Activated T-helper 2 cell treated with anti-CD3 and anti-CD28 coated beads, Interferon-gamma antibody, Interleukin-2, Interleukin-4, amounts not matched to agents 10 μg/mL and 5 μg/mL and 100 μg/mL, durations not matched to agents 14 hours and 24 hours and 36 hours (primary cell): ENCODE measurements at places on chromosomes 7 and 10. TPM values are rescaled to one million over a fixed set of nuclear protein-coding genes. Genes with fewer than 3 reads are reported as not detected.

The TMEM176B gene
- 0.14 TPM in 1 of 2 replicates, not detected in the other for total RNA-seq

GRCh38 chr10:25508112-25508815 is 333.5 kb downstream of the GPR158 start:
- H3K4me3 ChIP-seq, result no peak overlapping the region
- H3K27ac ChIP-seq, result no peak overlapping the region
- H3K4me1 ChIP-seq, result no peaks in the 10 kb centered on the region
- no peak for DNase-seq
- no peaks in the 10 kb centered on the region for H3K27me3 ChIP-seq
- no peaks in the 10 kb centered on the region for H3K36me3 ChIP-seq

The ANXA8L1 gene
- total RNA-seq, result not detected in 2 replicates

DNA sequence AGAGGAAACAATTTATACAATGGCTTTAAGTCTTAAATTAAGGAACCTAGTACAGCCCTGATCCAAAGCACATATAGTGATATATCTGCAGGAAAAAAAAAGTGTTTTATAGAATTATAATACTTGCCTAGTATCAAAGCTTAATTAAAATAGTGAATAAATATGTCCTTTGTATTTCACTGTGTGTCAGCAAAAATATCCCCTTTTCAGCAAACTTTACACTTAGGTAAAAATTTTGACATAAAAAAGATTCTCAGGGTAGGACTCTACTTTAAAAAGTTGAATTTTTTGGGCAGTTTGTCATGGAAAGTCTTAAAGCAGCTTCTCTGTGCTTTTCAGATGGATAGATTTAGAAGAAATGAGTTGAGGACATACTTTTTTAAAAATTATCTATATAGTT is 12.7 kb upstream of the NEBL start:
- no peak overlapping the region for H3K4me3 ChIP-seq
- DNase-seq, result no peak
- H3K4me1 ChIP-seq, result no peaks in the 10 kb centered on the region
- H3K27ac ChIP-seq, result no peak overlapping the region
- no peaks in the 10 kb centered on the region for H3K36me3 ChIP-seq
- no peaks in the 10 kb centered on the region for H3K27me3 ChIP-seq

The GPC2 gene
- total RNA-seq, result 7.0 and 7.8 TPM in 2 replicates

The NEUROD6 gene
- total RNA-seq, result not detected in 2 replicates

GRCh38 chr10:101043363-101043707 is 12.3 kb downstream of the SFXN3 start:
- no peak for DNase-seq
- peak overlapping the region; percentile 81 for H3K4me3 ChIP-seq
- peaks cover 22% of the 10 kb centered on the region for H3K4me1 ChIP-seq
- peaks cover 40% of the 10 kb centered on the region for H3K27me3 ChIP-seq
- peaks cover 7% of the 10 kb centered on the region for H3K36me3 ChIP-seq

- no peaks in the 10 kb centered on the region for H3K36me3 ChIP-seq
- H3K27ac ChIP-seq, result no peak overlapping the region
- H3K27me3 ChIP-seq, result peaks cover 24% of the 10 kb centered on the region
- H3K4me1 ChIP-seq, result peaks cover 9% of the 10 kb centered on the region
- H3K4me3 ChIP-seq, result peak overlapping the region; percentile 10
- no peak for DNase-seq
These were observed 75.4 kb upstream of the PDSS1 start for GRCh38 chr10:26621889-26622711.

DNA sequence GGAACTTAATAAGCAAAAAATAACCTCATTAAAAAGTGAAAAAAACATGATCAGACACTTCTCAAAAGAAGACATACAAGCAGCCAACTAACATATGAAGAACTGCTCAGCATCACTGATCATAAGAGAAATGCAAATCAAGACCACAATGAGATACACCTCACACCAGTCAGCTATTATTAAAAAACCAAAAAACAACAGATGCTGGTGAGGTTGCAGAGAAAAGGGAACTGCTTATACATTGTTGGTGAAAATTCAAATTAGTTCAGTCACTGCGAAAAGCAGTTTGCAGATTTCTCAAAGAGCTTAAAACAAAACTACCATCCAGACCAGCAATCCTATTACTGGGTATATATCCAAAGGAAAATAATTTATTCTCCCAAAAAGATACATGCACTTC is 513.3 kb downstream of the MDFIC start:
- H3K4me1 ChIP-seq, result no peaks in the 10 kb centered on the region
- H3K36me3 ChIP-seq, result no peaks in the 10 kb centered on the region
- H3K27ac ChIP-seq, result no peak overlapping the region
- no peak overlapping the region for H3K4me3 ChIP-seq

GRCh38 chr7:1707756-1708595 is 37.9 kb downstream of the ELFN1 start:
- no peak overlapping the region for H3K27ac ChIP-seq
- no peak for DNase-seq
- no peak overlapping the region for H3K4me3 ChIP-seq
- H3K27me3 ChIP-seq, result no peaks in the 10 kb centered on the region
- H3K36me3 ChIP-seq, result no peaks in the 10 kb centered on the region
- no peaks in the 10 kb centered on the region for H3K4me1 ChIP-seq

DNA sequence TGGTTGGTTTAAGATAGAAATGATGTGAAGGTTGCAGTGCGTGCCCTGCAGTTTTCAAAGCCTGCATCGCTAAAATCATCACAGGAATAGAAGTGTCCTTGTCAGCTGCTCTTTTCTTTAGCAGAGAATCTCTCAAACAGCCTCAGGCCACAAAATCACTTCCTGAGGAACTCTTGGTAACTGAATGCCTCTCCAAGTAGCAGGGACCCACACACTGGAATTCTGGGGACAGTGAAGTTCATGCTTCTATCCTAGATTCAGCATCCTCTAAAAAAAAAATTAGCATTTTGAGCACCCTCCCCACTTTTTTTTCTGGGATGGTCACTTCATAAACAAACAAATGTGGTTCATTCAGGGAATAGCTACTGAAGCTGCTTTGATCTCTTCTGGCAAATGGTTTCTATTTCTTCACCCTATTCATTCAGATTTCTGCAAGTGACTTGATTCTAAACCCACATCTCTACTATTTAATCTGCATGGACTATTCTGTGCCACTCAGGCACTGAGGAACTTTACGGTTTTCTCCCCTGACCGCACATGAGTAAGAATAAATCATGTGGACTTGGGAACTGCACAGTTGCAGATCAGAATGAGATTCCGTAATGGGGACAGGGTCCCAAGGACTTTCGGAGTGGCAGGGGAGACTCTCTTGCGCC is 306.9 kb downstream of the FRMD4A start:
- H3K27ac ChIP-seq, result no peak overlapping the region
- H3K4me1 ChIP-seq, result peaks cover 2% of the 10 kb centered on the region
- H3K27me3 ChIP-seq, result peaks cover 34% of the 10 kb centered on the region
- H3K4me3 ChIP-seq, result no peak overlapping the region
- DNase-seq, result no peak
